ENCODE measurements at places on chromosomes 1 and 21.

DNA sequence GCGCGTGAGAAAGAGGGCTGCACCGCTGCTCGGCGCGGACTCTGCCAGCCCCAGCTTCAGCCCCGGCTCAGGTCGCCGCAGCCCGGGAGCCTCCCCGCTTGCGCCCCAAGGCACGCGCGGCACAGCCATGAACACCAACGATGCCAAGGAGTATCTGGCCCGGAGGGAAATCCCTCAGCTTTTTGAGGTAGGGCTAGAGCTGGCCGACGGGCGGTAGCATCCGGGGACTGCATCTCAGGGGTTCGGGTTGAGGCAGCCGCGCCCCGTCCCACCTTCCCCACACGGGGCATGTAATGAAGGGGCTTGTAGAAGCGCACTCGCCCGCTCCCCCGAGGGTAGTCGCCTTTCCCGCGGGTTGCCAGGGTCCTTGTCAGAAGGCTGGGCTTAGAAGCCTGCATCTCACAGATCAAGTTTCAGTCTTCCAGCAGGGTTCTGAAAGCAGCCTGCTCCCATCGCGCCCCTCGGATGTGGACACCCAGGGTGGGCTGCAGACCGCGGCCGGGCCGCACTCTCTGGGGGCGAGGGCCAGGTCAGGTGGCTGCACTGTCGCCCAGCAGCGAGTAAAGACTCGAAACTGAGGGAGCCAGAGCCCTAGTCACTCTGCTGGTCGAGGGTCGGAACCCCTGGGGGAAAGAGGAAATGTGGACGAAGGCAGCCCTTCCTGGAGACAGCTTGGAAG lies 507 bp downstream of the AK5 start:
- peak; percentile 5 for DNase-seq

- no peak for DNase-seq
Observed at GRCh38 chr1:67791686-67792085, 41.6 kb downstream of the GNG12 start.

- peak; percentile 84 for DNase-seq
Observed at GRCh38 chr1:62796221-62796620, 12.3 kb downstream of the ATG4C start.

DNA sequence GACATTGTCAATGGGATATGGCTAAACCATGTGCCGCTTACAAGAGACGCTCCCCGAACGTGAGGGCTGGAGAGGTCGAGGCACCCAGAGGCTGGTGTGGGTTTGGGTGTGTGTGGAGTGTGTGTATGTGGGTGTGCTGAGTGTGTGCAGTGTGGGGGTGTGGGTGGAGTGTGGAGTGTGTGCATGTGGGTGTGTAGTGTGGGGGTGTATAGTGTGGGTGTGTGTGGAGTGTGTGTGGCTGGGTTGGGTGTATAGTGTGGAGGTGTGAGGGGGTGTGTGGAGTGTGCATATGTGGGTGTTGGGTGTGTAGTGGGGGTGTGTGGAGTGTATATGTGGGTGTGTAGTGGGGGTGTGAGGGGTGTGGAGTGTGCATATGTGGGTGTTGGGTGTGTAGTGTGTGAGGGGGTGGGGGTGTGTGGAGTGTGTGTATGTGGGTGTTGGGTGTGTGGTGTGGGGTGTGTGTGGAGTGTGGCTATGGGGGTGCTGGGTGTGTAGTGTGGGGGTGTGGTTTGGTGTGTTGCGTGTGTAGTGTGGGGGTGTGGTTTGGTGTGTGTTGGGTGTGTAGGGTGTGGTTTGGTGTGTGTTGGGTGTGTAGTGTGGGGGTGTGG lies 42.2 kb downstream of the SLC19A1 start:
- DNase-seq: no peak

- DNase-seq: no peak
Observed at GRCh38 chr1:240658312-240658960, 46.5 kb upstream of the GREM2 start.

DNA sequence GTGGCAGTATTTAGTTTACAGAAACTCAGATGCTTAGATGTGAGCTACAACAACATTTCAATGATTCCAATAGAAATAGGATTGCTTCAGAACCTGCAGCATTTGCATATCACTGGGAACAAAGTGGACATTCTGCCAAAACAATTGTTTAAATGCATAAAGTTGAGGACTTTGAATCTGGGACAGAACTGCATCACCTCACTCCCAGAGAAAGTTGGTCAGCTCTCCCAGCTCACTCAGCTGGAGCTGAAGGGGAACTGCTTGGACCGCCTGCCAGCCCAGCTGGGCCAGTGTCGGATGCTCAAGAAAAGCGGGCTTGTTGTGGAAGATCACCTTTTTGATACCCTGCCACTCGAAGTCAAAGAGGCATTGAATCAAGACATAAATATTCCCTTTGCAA lies 59.7 kb upstream of the ZNF326 start:
- DNase-seq: no peak

- no peak for DNase-seq
Observed at GRCh38 chr1:40239626-40240025, 8.1 kb upstream of the TMCO2 start.

- DNase-seq: no peak
Observed at GRCh38 chr1:12515234-12515633, 102.8 kb downstream of the DHRS3 start.

DNA sequence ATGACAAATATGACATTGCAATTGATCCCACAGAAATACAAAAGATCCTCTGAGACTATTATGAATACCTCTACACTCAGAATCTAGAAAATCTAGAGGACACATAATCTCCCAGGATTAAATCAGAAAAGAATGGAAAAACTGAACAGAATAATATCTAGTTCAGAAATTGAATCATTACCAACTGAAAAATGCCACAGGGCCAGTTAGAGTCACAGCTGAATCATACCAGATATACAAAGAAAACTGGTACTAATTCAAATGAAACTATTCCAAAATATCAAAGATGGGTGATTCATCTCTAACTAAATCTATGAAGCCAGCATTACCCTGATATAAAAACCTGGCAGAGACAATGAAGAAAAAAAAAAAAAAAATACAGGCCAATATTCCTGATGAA lies 149.3 kb downstream of the BRINP3 start:
- no peak for DNase-seq

GRCh38 chr1:34929853-34930701 lies 627 bp upstream of the DLGAP3 start:
- DNase-seq: no peak

GRCh38 chr1:183922197-183922596 lies 115.3 kb downstream of the COLGALT2 start:
- no peak for DNase-seq

- DNase-seq: peak; percentile 62
Observed at GRCh38 chr1:89125913-89126580, at the start of gene GBP2. Gene GBP2, minus strand, starts transcription at chr1:89126114. Its CDS starts 4,148 bp downstream, at chr1:89121966.

GRCh38 chr1:191882870-191883269 lies 275.4 kb upstream of the RGS18 start:
- DNase-seq: no peak

GRCh38 chr1:229880271-229881170 lies 186.5 kb upstream of the GALNT2 start:
- no peak for DNase-seq

DNA sequence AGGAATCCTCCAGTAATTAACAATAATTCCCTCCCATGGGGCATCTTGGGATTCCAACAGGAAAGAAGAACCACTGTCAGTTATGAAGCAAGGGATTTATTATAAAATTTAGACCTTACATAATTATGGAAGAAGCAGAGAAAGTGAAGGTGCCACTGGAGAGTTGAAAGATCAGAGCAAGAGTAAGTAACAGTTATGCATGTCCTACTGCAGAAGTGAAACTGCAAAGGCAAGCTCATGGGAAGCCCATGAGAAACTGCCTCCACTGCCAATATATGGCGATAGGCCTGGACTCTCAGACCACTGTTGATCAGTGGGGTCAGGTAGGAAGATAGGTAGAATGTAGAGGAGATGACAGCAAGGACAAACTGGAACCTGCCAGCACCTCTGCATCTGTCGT lies 123.6 kb upstream of the ZNF648 start:
- DNase-seq: no peak

- no peak for DNase-seq
Observed at GRCh38 chr1:180278194-180278515, 48.1 kb downstream of the LHX4 start.

DNA sequence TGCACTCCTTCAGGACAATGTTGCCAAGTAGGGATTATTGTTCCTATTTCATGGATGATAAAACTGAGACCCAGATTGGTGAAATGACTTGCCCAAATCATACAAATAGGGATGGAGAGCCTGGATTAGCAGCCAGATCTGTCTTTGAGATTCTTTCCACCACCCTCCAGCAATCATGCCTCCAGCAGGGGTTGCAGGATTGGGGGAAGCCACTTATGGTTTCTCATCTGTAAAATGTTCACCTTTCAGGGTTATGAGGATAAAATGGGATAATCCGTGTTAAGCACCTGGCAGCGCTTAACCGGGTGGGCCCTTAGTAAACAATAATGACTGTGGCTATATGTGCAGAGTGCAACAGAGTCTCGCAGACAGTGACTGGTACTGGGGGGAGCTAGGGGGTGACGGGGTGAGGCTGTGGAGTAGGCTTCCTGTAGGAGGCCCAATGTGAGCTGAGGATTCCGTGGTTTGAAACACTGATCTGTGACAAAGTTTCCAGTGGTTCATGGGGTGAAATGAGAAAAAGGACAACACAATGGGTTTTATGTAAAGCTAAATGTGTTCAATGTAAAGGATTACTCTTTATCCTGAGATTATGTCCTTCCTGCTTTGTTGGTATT lies 33.7 kb upstream of the FOXO6 start:
- DNase-seq: no peak

DNA sequence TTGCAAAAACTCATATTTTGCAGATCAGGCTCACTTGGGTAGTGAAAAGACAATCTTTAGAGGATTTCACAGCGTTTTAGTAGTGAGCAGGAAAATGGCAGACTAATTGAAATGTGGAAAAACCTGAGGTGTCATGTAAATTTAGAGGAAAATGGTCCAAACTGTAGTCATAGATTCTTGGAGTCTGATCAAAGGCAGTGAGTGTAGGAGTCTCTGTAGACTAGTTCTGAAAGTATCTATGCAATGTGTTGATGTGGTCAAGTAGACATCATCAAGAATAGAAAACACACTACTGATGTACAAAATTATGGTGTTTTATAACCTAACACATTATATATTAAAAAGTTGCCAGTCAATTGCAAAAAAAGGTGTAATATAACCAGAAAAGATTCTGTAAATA lies 143.2 kb upstream of the C1orf105 start:
- DNase-seq: no peak

DNA sequence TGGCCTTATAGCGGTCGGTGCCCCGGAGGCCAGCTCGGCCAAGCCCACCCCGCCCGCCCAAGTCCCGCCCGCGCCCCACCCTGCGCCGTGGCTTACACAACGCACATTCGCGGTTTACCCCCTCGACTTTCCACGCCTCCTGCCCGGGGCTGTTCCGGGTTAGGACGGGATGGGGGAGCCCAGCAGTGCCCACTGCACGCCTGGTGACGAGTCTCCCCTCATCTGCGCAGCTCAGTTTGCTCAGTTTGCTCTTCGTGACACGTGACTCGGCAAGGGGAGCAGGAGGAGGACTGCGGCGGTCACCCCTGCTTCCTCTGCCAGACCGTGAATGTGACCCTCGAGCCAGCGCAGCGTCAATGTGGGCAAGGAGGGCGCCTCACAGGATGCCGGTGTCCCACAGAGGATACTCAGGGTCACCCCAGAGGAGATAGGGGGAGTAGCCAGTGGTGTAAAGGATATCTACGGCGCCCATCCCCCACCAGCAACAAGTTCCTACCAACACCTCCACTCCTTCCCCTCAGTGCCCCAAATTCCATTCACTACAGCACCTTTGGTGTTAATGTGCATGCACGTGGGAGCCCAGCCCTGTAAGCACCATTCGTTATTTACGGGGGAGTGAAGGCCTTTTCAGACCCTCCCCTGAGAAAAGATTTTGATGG lies 350 bp upstream of the S100A6 start:
- DNase-seq: peak; percentile 21

DNA sequence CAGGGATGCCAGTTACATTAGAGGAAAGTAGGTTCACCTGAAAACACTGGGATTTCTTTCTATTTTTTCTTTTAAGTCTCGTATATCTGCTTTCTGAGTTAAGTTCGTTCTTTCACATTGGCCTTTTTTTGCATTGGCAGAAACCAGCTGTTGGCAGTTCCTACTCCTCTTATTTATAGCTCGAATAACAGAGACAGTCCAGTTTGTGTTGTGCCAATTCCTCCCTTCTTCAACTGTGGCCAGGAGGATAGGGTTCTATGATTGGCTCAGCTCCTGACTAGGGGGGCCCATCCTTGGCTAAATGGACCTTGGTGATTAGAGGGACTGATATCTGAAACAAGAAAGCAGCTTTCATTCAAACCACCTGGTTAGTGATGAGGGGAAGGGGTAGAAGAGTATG lies 115.8 kb downstream of the RPS6KC1 start:
- DNase-seq: no peak

DNA sequence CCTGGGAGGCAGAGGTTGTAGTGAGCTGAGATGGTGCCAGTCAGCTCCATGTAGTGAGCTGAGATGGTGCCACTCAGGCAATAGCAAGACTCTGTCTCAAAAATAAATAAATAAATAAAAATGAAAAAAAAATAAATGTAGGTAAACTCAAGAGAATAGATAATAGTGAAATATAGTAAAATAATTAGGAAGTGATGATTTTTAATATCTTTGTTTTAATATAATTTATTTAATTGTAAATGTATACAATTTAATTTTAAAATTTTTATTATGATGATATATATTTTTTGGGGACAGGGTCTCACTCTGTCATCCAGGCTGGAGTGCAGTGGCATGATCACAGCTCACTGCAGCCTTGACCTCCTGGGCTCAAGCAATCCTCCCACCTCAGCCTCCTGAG lies 19.6 kb upstream of the SERINC2 start:
- no peak for DNase-seq

DNA sequence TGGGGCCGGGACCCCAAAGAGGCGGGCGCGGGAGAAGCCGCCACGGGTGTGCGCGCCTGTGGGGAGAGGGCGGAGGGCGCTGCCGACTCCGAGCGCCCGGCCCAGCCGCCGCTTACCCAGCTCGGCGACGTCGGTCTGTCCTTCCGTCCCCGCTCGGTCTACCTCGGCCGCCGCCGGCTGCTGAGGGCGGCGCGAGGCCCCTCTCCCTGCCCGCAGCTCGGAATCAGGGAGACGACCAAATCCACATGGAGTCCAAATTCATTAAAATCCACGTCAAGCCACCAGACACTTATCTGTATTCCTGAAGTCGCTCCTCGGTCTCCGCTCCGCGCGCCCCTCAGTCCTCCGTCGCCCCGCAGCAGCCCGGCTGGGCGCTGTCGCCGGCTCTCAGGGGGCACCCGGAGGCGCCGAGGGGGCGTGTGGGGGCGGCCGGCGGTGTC lies 637 bp downstream of the PLXNA2 start:
- DNase-seq: no peak

- DNase-seq: no peak
Observed at GRCh38 chr1:7448986-7449385, 322.1 kb upstream of the VAMP3 start.

DNA sequence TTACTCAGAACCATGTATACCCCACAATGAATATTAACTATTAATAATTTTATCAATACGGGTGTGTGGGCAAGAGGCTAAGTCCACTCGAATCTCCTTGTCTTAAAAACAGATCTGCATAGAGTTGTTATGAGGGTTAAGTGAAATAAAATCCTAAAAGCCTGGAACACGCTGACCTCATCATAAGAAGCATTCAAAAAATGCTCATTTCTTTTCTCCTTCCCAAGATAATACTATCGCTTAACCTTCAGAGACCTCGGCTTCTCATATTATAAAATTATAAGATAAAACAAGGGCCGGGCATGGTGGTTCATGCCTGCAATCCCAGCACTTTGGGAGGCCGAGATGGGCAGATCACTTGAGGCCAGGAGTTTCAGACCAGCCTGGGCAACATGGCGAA lies 35.1 kb downstream of the LPAR3 start:
- no peak for DNase-seq

GRCh38 chr21:29940361-29940760 lies 565 bp upstream of the GRIK1 start:
- DNase-seq: no peak

Data from Kasumi-1 (cell line).